ENCODE measurements at places on chromosomes 5 and 9.

- DNase-seq = no peak
These were observed 27.4 kb upstream of the CEP120 start for GRCh38 chr5:123450640-123451039.

DNA sequence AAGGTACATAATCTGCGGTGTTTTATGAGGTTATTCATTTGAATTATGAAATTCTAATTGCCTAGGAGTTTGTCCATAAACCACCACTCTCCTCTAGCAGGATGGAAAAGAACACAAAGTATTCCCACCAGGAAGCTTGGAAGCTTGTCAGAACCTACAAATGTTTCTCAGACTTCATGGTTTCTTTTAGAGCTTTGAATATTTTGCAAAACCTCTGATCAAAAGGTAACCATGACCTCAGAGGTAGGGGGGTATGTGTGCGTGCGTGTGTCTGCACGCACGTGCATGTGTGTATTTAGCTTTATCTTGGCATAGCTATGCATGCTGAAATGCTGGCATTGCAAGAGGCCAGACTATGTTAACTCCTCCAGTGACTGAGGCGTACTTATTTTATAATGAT is 847.0 kb downstream of the TLE1 start:
- DNase-seq = no peak

DNA sequence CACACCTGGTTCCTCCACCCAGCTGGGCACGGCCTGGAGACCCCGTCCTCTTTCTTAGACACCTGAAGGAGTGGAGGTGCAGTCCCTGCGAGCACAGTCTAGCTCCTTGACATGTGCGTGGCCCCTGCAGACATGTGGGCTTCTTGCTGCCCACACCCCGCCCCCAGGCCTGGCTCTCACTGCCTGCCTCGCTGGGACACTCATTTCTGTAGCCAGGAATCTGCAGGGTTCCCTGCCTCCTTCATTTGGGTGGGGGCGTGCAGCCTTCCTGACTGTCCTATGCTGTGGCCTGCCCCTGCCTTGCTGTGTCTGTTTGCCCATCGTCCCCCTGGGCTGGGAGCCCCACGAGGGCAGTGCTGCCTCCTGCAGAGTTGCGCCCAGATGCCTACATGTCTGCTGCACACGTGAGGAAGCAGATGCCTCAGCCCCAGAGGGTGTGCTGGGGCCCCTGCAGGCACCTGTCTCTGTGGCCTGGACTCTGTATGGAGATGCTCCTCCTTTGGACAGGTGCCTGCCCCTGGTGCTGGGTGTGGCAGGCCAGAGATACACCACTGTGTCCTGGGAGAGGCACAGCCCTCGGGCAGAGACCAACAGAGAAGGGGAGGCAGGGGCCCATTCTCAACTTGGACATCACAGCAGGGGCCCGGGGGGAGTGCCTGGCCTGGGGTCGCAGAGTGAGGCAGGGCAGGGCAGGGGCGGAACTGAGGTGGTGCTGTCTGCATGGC is 22.6 kb downstream of the FLT4 start:
- no peak for DNase-seq

DNA sequence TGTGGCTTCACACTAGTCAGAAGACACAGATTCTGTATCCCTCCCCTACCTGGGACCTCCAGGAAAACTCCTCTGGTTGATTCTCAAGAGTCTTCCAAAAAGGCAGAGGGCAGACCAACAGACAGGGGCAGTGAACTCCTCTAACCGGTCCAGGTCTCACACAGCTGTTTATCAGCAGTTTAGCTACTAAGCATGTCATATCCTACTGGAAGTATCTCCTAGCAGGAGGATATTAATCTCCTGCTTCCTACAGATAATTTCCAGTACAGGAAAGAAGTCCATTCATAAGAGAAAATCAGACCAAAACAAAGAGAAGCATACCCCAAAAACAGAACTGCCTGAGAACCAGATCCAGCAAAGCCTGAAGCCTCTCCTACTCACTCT is 64.3 kb downstream of the DTWD2 start:
- DNase-seq = no peak

GRCh38 chr9:72132052-72132451 is 17.2 kb upstream of the GDA start:
- DNase-seq = no peak

- DNase-seq = no peak
These were observed 13.6 kb upstream of the S100Z start for GRCh38 chr5:76836181-76836580.

DNA sequence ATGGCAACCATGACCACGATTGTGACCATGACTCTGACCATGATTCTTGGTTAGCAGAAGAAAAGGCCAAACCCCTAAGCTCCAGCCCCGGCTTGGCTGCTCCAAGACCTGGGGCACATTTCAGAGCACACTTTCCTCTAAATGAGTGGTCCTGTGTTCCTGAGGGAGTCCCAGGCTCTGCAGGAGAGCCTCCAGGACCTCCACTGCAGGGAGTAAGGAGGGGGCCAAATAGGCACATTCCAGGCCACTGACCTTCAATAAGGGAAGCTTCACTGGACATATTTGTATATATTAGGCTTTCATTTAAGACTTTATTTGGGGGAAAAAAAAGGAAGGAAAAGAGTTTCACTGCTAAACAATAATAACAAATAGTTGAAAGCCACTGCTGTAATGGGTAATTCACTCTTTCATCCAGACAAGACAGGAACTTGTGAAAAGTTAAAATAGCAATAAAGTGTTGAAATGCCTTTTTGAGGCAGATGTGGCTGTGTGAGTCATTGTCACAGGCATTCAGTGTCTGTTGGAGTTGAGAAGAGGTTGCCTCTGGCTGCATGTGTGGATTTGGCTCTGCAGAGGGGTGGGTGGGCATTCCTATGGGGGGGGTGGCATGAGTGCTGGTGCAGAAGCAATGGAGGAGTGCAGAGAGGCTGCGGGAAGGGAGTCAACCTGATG is 63.9 kb upstream of the TGFBR1 start:
- DNase-seq = no peak

DNA sequence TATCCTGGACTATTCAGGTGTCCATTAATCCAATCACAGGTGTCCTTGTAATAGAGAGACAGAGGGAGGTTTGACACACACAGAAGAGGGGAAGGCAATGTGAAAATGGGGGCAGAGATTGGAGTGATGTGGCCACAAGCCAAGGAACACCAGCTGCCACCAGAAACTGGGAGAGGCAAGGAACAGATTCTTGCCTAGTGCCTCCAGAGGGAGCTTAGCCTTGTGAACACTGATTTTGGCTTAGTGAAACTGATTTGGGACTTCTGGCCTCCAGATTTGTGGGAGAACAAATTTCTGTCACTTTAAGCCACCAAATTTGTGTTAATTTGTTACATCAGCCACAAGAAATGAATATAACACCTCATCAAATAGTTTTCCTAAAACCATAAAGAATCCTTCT is 416.2 kb downstream of the ENC1 start:
- DNase-seq = no peak

DNA sequence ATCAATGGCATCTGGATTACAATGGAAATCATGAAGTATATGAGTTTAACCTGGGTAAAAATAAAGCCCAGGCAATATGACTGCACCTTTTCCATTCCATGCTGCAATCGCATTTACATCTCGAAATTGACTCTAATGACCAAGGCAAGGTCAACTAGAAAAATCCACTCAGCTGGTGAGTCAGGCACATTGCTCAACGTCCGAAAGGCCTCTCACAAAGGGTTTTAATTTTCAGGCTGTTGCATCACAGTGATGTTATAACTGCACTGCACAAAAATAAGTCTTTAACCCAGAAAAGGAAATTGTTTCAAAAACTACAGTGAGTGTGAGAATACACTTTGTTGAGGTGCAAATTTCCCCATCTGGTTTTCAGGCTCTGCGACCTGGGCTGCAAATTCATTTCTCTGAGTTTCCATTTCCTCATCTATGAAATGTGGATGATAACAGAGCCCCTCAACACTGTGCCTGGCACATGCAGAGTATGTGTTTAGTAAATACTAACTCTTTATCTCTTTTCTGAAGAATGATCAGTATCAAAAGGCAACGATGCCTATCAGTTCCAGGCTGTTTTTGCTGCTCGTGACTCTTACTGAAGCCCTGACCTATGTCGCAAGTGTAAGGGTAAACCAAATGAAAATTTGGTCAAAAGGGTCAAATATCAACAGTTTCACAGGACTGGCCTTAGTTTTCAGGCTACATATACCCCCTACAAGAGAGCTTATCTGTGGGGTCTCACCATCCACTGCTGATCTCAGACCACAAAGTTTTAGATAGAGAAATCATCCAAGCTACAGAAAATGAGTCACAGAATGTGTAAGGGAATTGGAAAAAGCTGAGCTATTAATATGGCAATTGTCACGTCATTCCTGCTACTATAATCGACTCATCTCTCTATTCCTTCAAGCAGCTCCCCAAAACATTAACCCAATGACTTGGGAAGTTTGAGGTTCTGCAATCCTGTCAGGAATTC is 4.1 kb downstream of the NFIL3 start:
- DNase-seq = peak; percentile 71

DNA sequence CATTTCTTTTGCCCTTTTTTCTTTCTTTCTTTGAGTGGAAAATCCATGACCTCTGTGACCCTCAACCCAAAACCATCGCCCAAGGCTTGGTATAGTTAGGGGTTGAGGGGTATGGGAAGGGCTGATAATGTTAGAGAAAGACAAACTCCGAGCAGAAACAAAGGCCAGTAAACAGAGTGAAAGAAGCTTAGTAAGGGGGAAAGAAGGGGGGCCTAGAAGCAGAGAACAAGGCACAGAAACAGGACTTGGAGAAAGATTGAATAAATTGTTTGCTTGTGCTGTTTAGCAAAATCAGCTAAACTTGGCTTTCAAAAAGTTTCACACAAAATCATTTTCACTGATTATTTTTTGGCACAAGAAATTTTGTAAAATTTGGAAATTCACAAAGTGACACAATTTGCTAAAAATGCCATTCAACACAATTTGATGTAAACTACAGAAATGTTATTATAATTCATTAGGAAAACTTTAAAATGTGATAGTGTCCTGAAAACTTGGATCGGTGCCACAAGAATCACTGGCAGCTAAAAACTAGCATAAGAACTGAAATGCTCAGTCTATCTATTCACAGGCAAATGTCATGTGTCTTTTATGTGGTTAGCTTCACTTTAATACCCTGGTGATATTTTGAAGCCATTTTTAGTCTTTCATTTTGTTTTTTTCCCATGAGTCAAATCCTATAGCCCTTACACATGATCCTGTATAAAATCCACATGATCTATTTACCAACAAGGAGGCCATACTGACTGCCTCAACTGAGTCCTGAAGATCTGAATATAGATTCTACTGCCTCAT is 276.4 kb downstream of the NR2F1-AS1 start:
- DNase-seq = no peak

- no peak for DNase-seq
These were observed 67.0 kb downstream of the ZNF366 start for GRCh38 chr5:72440207-72440638.

- DNase-seq = no peak
These were observed 205.9 kb downstream of the NSG2 start for GRCh38 chr5:174251305-174252000.

- DNase-seq = no peak
These were observed 248.6 kb upstream of the KLF4 start for GRCh38 chr9:107737987-107738743.

- DNase-seq = no peak
These were observed 226.4 kb downstream of the GNA14 start for GRCh38 chr9:77421506-77422265.

- no peak for DNase-seq
These were observed 47.7 kb upstream of the TLX3 start for GRCh38 chr5:171261361-171261760.

GRCh38 chr5:168661593-168662485 is 82.7 kb upstream of the PANK3 start:
- no peak for DNase-seq

DNA sequence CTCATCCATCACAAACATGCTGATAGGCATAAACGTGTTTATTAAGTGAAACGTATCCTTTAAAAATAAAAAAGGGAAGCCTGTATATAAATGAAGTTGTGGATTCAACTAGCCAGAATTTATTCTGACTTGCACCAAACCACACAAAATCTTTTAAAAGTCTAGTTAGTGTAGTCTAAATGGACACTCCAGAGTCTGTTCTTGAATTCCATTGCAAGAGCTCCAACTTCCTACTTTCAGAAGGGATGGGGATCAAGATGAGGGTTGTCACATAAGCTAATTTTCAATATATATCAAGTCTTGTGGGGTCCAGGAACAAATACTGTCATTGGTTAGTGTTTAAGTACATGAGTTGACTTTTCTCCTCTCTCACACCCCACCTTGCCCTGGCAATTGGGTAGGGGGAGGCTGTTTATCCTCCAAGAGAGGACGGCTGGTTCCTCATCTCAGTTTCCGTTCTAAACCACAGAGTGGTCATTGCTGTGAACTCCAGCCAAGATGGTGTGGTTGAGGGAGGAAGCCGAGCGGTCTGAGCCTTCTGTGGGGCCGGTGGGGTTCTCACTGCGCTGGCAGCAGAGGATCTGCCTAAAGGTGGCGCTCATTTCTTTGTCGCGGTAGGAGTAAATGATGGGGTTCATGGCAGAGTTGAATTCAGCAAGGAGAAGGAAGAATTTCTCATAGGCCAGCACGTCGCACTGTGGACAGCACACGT is 163.2 kb downstream of the LPAR1 start:
- DNase-seq = no peak

DNA sequence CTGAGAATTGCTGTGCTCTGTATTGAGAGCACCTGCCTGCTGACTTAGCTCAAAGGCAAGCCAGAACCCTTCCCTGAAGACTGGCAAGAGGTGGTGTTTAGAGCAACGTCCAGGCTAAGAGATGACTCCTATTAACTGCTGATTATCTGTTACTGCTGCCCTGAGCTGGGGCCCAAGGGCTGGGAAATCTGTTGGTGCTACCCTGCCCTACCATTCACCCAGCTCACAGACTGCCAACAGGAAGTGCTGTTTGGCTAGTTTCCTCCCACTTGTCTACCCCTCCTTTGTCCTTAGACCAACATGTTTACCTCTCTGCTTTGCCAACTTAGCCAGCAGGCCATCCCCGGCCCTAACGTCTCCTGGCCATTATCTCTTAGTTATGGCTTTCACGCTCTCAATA is 6.9 kb downstream of the RAB24 start:
- no peak for DNase-seq

GRCh38 chr9:112037281-112038016 is 137.6 kb downstream of the SUSD1 start:
- peak; percentile 77 for DNase-seq

DNA sequence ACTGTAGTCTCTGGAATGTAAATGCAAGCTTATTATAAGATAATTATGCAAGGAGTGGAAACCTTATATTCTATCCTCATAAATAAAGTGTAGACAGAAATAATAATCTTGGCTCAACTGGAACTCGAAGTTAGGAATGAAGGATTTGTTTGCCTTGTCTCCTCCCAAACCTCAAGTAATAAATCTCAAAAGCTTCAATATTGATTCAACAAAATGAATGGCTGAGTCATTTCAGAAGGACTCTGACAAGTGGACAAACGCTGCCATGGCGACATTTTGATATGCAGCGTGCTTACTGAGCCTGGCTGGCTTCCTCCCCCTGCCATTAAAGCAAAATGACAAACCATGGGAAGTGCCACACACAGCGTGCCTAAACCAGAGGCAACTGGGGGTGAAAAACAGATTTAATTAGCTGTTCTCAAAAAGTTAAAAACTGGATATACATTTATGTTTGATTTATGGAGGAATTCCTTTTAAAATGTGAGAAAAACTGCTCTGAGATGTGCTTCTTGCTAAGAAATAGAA is 10.5 kb upstream of the ADGRV1 start:
- DNase-seq = no peak
